ENCODE measurements at places on chromosomes 4 and X.
A peak's percentile ranks its signal among the peaks of the same experiment; 100 is the strongest.

DNA sequence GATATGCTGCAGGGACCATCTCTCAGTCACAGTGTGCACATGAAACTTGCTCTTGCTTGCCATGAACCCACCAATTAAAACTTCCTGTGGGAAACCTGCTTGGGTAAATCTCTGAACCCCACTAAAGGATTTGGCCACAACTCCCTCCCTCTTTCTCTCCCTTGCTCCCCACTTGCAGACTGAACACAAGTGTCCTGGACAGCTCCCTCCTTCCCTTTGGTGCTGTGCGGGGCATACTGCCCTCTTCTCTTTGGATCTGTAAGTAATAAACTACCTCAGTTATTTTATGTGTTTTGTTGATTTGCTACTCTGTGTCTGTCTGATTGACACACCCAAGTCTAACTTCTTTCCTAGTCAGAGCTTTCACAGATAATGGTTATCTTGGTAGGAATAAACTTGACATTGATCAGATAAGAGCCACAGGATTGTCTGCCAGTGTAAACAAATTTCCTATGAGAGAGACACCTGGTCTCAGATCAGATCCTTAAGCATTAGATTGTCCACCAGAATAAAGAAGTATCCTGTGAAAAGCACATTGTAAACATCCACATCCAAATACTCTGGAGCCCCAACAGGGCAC is 41.8 kb downstream of the SULT1E1 start:
- no peak for DNase-seq

GRCh38 chrX:153551135-153551534 is 33.7 kb downstream of the ATP2B3 start:
- DNase-seq, result no peak

GRCh38 chrX:10636337-10636736 is 16.0 kb upstream of the MID1 start:
- DNase-seq, result peak; percentile 73

DNA sequence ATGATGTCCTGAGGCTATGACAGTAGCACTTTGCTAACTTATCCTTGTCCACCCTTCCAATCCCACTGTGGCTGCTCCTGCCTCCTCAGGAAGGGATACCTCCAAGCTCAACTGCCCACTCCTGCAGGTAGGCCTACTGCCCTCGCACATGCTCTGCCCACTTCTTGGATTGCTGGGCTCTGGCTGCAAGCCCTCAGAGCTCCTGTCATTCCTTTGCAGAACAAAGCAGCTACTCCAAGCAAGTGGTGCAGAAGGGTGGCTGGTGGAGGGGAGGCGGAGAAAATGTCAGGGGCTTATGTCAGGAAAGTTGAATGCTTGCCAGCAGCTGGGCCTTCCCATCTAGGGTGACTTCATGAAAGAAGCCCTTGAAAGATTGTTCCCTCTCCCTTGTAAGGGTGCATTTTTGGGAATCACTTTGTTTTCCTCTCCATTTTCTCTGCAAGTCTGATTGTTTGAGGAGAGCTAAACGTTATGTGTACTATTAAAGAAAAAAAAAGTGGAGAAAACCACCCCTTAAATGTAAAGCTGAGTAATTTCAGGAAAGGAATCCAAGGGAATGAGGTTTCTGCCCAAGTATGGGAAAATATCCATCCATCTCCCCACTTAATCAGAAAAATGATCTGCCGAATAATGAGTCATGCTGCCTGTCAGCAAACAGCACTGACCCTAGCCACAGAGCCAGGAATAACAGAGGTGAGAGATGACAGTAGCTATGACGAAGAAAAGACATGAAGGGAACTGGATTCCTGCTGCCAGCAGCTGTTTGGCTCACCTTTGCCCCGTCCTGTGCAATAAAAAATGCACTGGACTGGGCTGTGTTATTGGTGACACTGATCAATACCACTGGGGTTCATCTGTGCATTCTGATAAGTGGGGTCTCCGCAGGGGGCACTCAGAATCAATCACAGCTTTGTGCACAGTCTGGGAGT is 102.0 kb downstream of the RTL5 start:
- no peak for DNase-seq

DNA sequence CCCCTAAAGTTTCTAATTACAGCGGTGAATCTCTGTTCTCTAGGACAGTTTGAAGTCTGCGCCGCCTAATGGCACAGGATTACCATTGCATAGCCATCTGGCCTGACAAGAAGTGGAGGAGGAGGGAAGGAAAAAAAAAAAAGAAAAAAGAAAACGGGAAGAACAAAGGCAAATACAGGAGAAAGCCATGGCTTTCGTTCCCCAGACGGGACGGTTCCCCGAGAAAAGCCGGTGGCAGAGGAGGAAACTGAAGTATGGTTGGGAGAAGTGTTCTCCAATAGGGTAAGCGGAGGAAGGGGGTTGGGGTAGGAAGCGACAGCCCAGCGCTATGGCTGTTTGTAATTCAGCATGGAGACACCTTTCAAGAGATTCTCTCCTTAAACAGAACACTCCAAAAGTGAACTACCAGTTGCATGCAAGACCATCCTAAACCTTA is 80.8 kb downstream of the HMGN5 start:
- DNase-seq, result peak; percentile 84

GRCh38 chr4:70225824-70226223 is at the start of gene FDCSP:
FDCSP (plus strand) TSS chr4:70226124; CDS start chr4:70231195, 5,071 bp downstream.
- no peak for DNase-seq

DNA sequence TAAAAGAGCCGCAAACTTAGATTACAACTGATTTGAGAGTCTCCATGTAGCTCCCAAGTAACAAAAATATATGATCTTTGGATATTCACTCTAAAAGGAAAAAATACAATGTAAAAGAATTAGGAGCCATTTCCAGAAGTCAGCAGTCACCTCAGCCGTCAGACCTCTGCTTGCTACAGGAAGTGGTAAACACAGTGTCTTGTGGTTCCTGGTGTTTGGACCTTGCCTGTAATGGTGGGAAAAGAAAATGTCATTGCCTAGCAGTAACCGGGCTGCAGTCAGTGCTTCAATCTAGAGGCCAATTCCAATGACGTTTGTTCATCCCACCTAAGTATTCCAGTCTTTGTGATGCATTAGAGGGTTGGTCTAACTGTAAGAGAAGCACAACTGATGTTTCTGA is 28.9 kb upstream of the SMIM31 start:
- DNase-seq, result no peak

- DNase-seq, result no peak
Observed at GRCh38 chrX:103066606-103067005, 2.6 kb upstream of the BEX1 start.

GRCh38 chrX:7346021-7346420 is 198.1 kb upstream of the PUDP start:
- DNase-seq, result no peak

- DNase-seq, result no peak
Observed at GRCh38 chr4:13413729-13414437, 70.3 kb downstream of the RAB28 start.

DNA sequence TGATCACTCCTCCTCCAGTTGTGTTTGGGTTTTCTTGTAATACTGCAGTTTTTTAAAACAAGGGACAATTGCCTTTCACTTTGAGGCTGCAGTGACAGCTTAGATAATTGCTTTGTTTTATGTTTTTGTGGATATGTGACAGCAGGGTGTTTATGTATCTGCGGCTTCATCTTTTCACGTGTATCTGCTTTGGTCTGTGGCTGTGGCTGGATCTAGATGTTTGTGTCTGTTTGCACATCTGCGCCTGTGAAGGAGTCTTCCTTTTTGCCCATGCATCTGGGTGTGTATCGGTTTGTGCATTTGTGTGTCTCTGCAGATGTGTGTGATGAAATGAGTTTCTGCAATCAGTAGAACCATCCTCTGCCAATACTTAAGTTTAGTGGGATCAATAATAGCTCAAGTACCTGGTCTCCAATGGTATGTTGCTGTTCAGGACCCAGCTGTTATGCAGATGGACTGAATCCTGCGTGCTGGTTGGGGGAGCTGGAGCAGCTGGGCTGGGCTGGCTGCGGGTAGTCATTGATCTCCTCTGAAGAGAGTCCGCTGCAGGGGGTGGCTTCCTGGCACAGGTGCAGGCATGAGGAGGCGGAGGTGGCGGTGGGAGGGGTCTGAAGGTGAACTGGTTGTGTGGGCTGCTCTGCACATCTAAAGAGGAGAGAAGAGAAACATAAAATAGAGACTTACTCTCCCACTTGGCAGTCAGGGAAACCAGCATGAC is 390.3 kb downstream of the SH2D1A start:
- peak; percentile 31 for DNase-seq

DNA sequence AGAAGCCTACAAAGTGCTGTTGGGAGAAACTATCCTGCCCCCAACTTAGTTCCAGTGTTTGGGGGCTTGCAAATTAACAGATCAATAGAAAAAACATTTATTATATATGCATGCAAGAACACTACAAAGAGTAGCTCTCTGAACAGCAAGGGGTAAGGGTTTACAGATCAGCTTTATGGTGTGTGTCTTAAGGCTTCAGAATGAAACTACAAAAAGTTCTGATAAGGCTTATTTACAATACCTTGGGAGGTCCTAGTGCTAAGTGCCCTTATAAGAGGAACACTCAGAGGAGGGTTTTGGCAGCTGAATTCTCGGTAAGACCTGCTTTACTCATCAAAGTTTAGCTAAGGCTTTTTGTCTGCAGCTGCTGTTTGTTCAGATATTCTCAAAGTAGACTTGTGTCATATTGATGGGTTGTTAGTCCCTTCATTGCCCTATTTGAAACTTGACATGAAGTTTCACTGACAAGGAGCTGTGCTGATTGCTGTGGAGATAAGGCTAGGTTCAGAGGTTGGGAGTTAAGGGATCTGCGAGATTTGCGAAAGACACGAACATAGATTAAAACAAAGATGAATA is 7.7 kb downstream of the ERVMER34-1 start:
- DNase-seq, result no peak

GRCh38 chr4:121510341-121510874 is 129.6 kb upstream of the QRFPR start:
- no peak for DNase-seq

- DNase-seq, result no peak
Observed at GRCh38 chr4:158912390-158912789, 143.6 kb downstream of the FNIP2 start.

GRCh38 chrX:132958091-132958703 is at the start of gene HS6ST2:
HS6ST2 (minus strand) TSS chrX:132958629.
- DNase-seq, result peak; percentile 52

GRCh38 chrX:9519546-9520216 is 54.8 kb downstream of the TBL1X start:
- no peak for DNase-seq

DNA sequence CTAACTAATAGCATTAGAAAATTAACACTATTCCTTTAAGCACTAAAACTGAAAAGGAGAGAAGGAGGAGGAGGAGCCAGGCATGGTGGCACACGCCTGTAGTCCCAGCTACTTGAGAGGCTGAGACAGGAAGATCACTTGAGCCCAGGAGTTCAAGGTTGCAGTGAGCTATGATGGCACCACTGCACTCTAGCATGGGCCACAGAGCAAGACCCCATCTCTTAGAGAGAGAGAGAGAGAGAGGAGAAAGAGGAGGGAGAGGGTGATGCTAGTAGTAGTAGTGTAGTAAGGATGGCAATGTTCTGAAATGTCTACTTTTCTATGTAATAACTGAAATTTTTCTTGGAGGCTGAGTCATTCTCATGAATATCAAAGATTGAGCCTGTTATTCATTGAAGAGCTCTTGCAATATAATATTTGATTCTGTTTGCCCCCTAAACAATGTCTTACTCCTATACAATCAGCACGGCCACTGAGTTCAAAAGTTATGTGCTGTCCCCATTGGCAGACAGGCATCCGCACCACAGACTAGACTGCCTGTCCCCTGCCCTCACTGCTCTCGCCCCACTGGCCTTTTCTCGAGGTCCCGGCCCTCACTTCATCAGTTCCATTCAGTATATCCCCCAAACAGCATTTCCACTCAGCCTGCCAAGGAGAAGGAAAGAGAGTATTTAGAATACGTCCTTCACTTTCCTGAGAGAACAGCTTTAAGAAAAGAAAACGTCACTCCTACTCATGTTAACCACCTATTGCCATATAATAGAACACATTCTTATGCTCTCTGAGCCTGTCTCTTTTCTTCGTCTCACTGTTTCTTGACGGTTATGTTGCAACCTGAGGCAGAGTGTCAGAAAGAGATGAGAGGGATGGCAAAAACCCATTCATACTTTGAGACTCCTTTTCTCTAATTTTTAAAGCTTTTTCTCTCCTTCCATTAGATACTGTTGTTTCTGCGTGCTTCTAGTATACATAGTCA is 238.1 kb downstream of the PALLD start:
- DNase-seq, result no peak

DNA sequence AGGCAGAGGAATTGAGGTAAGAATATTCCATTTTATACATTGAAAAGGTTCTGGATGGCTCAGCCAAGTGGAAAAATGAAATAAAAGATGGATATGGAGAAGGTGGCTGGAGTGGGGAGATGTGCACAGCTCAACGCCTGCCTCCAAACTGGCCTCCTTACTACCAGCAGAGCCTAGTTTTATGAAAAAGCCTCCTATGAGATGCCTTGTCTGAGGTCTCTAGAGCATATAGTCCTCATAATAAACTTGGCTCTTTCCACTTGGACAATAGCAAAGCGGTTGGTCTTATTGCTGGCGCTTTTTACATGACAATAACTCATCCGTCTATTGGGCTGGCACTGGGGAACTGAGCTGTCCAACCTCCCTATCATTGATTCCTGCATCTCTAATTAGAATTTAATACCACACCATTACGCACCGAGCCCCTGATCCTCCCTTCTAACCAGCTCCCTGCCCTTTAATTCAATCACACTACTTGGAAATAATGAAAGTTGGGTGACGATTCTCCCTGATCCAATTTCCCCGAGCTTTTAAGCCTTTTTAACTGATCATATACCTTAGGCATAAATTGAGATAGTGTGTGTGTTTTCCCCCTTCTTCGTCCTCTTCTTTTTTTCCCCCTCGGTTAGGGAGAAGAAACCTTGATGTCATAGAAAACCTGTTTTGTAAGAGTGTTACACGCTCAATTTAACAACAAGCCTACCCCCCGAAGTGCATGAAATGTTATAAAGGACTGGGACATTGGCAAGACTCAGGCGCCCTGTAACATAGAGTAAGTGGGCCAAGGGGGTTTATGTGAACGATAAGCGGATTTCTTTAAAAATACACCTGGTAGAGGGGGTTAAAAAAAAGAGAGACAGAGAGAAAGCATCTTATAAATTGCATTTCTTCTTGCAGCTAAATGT is at the start of gene PHOX2B:
Gene PHOX2B (minus strand): TSS at position 155 of the 905 bp plus-strand sequence. CDS start 115 bp downstream, at position 40.
- no peak for DNase-seq

DNA sequence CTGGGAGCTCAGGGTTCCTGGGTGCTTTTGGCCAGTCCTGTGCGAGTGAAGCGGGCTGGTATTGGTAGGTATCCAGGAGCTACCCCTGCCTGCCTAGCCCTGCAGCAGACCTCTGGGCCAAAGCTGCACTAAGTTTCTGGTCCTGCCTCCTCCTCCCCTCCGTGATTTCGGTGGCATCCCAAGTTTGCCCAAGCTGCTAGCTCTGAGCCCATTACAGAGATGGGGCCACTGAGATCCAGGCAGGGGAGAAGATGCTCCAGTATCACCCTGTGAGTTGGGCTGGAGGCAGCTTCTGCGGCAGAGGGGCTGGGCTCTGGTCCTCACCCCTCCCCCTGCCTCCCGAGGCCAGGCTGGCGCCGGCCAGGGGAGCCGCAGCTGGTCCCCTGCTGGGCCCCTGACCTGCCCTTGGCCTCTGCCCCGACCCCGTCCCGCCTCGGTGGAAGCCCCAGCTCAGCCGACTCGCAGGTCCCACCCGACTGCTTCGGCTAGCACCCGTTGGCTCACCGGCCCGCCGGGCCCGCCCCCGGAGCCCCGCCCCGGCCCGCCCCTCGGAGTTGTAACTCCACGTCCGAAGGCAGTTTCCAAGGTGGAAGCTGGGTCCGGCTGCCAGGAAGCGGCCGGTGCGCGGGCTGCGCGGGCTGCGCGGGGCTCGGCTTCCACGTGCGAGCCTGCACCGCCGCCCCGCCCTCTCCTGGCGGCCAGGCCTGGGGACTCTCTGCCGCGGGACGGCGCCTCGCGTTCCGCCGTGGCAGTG is at the start of gene DUSP9:
Gene DUSP9 (plus strand): TSS at position 584 of the 754 bp plus-strand sequence. CDS start 751 bp downstream, outside the sequence.
- DNase-seq, result peak; percentile 87
